ENCODE measurements at places on chromosomes 6 and 20.
A peak's percentile ranks its signal among the peaks of the same experiment; 100 is the strongest.

DNA sequence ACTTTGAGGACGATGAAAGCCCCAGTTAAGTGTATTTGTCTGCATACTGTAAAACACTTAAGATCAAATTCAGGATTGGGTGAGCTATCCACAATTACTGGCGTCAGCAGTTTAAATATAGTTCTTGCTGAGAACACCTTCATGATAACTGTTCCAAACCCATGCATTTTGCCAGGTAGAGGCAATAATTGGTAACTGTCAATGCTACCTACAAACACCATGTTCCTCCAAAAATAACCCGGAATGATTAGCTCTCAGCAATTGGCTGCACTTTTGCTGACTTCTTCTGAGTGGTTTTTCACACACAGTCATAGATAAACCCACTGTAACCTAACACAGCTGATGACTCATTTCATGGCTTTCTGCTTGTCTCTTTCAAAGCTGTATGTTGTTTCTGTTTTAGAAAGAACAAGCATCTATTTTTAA lies 1358.6 kb upstream of the GJE1 start:
- no peak for DNase-seq

DNA sequence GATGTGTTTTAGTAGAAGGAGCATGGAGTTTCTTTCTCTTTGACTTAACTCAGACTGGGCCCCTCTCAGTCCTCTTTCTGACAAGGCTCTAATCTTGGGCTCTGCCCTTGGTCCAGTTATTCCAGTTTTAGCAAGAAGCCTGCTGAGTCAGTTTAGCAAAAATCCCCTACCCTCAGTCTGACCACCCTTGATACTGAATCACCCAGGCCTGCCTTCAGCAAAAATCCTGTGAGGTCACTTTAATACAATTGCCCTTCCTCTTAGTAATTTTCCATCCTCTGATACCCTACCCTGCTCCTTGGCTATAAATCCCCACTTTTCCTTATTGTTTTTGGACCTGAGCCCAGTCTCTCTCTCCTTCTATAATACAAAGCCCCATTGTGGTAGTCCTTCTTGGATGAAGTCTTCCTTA lies 326.7 kb upstream of the NOX3 start:
- no peak for DNase-seq

- no peak for DNase-seq
These were observed 1.2 kb upstream of the DYNLRB1 start for GRCh38 chr20:34514897-34515483.

DNA sequence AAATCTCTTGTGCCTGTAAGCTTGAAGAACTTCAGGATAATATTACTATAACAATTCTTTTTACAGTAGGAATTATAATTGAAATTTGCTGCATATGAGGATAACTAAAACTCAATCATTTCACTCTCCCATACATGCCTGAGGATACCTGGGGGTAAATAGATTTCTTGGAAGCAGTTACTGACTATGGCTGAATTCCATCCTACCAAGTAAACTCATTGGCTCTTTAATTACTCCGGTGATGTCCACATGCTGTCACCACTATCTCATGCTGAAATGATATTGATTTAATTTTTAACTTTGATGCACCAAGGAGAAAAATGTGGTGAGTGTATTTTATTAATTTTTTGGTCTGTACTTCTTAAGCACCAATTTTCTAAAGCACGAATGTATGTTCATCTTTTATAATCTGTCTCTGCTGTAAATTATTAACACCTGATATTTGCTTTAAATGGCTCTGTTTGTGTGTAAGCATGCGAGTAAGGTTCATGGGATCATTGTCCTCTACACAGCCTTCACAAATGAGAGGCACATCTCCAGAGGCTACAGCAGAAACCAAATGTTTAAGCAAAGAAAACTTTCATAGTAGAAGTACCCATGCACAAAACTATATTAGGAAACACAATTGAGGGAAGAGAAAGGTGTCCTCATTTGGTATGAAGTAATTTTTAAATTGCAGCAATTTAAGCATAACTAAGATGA lies 164.2 kb upstream of the POU3F2 start:
- no peak for DNase-seq

DNA sequence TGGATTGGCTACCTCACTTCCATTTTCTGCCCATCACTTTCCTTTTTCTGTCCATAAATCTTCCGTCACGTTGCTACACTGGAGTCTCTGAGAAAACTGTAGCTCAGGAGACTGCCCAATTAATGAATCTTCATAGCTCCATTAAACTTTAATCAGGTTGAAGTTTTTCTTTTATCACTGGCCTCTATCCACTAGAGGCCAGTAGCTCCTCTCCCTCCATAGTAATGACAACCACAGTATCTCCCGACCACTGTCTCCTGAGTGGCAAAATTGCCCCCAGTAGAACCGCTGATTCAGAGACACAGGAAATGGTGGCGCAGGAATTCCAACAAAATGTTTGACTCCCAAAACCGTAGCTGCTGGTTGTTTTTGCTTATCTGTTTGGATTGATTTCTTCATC lies 18.4 kb upstream of the DOK5 start:
- no peak for DNase-seq

GRCh38 chr20:33796263-33796906 lies 14.8 kb upstream of the CHMP4B start:
- DNase-seq: no peak

DNA sequence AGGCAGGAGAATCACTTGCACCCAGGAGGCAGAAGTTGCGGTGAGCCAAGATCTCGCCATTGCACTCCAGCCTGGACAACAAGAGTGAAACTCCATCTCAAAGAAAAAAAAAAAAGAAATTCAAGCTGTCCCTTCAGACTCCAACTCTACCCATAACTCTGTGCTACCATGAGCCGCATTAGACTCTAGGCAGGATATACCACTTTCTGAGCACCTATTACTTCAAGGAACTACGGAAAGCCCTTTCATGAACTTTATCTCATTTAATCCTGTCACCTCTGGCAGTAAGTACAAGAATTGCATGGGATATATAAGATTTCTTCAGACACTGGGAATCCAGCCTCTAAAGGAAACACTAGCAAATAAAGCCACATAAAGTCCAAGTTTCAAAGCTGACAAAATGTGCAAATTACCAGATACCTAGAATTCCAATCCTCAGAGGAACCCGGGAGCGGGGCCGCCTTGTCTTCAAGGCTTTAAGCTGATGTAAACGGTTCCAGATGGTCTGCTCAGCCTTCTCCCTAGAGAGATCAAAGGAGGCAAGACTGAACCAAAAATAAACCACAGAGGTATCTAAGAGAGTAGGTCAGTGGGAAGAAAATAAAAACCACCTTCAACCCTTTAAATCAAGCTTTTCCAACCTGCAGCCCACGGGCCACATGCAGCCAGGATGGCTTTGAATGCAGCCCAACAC lies 9.4 kb downstream of the CDK5RAP1 start:
- peak; percentile 30 for DNase-seq

- DNase-seq: peak; percentile 18
These were observed 150.3 kb upstream of the INSM1 start for GRCh38 chr20:20217621-20218020.

- no peak for DNase-seq
These were observed 724 bp downstream of the CDKN1A start for GRCh38 chr6:36679043-36679833.

DNA sequence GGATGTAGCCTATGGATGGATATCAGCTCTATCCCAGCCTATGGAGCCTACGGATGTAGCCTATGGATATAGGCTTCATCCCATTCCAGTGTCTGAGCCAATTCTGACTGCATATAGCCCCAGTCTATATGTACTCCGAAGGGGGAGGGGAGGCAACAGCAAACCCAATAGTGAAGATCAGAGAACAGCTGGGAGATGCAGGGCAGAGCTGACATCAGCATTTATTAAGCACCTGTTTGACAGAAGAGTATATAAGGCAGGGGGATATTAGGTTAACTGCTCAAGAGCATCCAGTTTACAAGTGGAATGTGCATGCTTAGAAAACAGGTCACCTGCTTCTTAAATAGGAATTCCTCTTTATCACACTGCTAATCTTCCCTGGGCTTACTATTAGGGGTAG lies 85.2 kb downstream of the TNFAIP3 start:
- no peak for DNase-seq

DNA sequence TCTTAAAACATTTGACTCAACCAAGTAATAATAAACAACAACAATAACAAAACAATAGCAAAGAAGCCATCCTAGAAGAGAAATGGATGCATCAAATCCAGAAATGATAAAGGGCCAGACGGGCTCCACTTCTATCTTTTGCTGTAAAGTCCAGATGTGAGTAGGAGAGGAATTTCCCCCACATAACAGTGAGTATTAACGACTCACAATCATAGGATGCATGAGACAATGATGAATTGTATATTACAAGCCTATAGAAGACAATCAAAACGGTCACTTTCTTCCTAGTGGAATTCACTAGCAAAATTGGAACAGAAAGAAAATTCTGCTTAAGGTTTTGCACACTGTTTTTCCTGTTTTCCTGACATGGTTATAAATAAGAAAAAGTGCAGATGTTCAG lies 97.0 kb upstream of the PREP start:
- DNase-seq: no peak

DNA sequence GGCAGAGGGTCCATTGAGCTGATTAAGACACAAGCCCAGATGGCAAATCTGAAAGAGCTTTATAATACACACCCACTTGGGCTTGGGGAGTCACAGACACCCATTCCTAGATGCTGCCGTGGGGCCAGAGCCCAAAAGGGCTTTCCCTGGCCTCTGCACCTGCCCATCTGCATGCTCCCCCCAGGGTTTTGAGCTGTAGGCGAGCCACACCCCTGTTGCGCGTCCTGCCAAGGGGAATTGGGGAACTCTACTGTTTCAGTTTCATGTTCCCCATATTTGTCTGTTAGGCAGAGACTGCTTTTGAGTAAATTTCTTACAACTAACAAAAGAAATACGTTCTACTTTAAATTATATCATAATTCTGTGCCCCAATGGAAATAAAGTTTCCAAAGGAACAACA lies 52.9 kb upstream of the FNDC1 start:
- no peak for DNase-seq

- no peak for DNase-seq
These were observed 77.6 kb downstream of the RNF182 start for GRCh38 chr6:14002176-14002947.

DNA sequence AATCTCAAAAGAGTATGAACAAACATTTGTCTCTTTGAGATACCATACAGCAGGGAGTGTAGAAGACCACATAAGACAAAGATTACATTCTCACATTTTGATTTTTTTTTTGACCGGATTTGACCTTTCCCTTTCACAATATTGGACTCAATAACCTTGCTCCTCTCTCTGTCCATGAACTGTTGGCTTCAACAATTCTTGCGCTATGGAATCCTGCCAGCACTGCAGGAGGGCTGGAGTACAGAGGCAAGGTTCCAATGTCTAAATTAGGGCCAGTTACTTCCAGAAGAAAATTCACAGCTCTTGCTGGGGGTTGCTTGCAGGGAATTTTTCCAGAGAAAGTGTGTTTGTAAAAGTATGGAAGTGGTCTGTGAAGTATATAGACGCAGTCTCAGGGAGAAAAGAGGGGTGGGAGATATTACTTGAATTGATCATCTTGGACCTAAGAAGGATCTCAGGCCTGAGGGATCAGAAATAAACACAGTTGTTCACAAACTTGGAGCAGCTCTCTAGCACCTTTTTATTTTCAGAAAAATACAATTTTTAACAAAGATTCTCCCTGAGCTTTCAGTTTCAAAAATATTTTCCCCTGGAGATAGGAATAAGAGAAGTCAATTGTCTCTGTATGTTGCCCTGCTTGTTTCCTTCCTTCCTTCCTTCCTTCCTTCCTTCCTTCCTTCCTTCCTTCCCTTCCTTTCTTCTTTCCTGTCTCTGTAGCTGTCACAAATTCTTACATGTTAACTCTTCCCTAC lies 765.9 kb downstream of the BCKDHB start:
- no peak for DNase-seq

DNA sequence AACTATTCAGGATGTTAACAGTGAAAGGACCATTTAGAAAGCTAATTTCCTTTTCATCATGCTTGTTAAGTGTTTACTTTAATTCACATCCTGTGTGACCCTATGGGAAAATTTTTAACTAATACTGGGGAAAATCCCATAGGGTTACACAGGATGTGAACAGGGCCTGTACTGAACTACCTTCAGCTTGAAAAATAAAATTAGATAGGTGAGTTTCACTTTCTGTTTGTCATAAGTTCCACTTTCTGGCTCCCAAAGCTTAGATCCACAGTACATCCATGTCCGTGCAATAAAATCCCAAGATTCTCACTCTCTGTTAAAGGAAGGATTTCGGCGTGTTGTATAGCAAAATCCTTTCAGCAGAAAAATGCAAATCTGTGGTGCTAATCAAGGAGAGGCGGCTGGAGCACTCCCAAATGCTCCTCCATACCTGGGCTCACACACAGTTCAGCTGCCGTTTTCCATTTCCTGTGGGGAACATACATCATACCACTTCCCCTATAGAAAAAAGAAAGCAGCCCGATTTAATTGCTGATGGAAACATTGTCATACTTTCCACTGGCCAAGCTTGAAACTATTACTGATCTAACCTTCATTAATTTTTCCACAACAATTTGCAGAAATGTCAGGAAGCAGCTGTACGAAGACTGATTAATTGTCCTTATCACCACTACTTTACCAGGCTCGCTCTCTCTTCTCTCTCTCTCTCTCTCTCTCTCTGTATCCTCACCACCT lies 125.2 kb downstream of the HIVEP2 start:
- DNase-seq: no peak

DNA sequence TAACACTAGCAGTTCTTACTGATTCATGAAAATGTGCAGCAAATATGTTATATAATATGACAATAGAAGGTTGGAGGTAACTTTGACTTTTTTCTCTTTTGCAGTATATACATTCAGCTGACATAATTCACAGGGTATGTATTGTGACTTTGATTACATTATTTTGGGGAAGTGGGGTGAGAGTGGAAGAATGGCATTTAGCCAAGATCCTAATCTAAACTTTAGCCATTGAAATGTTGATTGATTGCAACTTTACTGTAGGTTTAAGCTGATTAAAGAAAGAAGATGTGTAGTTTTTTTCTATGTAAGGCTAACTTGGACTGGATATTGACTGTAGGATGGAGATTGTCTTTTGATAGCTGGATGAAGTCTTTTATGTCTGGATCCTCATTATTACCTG lies 46.0 kb downstream of the MAPK14 start:
- no peak for DNase-seq

DNA sequence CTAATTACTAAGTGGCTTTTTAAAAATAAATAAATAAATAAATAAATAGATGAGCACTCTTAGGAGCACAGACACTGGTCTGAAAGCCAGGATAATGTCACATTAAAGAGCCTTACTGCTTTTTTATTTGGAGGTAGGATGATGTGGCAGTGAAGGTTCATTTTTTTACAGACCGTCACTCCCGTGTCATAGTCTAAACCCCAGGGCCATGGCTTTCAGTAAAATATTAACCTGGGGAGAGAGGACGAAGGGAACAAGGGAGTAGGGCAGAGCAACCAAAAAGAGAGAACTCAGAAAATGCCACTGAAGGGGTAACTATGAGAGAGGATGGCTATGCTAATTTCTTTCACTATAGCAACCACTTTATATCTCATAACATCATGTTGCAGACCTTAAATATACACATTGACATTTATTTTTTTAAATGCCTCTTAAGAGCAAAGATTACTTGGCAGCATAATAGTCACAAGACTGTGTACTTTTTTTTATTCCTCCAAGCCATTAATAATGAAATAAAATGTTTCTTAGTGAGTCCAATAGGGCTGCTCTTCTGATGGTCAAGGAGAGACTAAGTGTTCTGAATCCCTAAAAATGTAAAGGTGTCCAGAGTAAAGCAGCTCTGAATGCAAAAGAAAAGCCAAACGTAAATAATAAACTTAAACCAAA lies 100.9 kb upstream of the SIM1 start:
- DNase-seq: no peak

Measured in NT2/D1 (cell line).